Mesenchymal stem cell (in vitro differentiated cells and primary cell): ENCODE measurements at places on chromosomes 2 and 18.
A peak's percentile ranks its signal among the peaks of the same experiment; 100 is the strongest.

DNA sequence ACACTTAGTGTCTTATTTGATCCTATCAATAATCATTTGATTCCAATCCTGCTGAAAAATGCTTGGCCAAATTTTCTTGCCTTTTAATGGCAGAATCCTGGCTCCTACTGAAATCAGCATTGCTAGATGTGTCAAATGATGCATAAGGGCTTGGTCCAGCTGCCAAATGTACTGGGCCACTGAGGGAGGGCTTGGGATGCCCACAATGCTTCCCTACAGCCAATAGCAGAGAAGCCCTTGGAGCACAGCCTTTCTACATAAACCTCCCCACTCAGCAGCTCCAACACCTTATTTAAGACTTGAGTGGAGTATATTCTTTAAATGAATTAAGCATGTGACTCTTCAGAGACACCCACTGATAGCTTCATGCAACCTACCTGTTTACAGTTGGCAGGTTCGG, 3.6 kb downstream of the ALK start:
- peaks cover 41% of the 10 kb centered on the region for H3K27me3 ChIP-seq
- peaks cover 20% of the 10 kb centered on the region for H3K4me1 ChIP-seq
- no peak for DNase-seq
- H3K4me3 ChIP-seq: no peak overlapping the region
- H3K27ac ChIP-seq: no peak overlapping the region

DNA sequence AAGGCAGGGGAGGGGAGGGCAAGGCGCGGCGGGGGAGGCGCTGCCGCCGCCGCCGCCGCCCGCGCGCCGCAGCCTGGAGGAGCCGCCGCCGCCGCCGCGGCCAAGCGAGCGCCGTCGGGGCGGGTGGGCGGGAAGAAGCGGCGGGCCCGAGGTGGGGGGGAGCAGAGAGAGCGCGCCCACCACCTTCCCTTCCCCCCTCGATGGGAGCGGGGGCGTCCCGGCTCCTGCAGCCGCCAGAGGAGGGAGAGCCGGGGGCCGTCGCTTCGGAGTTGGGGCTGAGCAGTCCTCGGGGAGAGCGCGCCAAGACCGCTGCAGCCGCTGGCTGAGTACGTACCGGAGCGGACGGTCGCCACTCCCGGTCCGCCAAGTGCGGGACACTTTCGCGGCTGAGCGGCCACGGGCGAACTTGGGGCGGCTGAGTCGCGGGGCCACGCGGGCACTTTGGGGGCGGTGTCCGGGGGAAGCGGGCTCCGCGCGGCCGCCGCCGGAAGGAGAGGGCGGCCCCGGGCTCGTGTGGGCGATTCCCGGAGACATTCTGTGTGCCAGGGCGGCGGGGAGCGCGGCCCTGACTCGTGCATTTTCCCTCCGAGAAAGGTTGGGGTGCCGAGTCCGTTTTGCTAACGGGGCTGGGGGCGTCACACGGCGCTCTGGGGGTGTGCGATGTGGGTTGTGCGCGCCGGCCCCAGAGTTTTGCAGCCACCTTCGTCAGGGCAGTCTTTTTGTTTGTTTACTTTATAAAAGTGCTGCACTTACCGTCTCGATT, at the start of gene NAB1:
Gene NAB1, plus strand, starts transcription at position 49 of the 763 bp plus-strand sequence. CDS start 10,094 bp downstream, outside the sequence.
- H3K4me3 ChIP-seq: peak within 1 kb of the TSS; percentile 95
- H3K4me1 ChIP-seq: peaks cover 7% of the 10 kb centered on the region
- H3K27me3 ChIP-seq: no peaks in the 10 kb centered on the region

DNA sequence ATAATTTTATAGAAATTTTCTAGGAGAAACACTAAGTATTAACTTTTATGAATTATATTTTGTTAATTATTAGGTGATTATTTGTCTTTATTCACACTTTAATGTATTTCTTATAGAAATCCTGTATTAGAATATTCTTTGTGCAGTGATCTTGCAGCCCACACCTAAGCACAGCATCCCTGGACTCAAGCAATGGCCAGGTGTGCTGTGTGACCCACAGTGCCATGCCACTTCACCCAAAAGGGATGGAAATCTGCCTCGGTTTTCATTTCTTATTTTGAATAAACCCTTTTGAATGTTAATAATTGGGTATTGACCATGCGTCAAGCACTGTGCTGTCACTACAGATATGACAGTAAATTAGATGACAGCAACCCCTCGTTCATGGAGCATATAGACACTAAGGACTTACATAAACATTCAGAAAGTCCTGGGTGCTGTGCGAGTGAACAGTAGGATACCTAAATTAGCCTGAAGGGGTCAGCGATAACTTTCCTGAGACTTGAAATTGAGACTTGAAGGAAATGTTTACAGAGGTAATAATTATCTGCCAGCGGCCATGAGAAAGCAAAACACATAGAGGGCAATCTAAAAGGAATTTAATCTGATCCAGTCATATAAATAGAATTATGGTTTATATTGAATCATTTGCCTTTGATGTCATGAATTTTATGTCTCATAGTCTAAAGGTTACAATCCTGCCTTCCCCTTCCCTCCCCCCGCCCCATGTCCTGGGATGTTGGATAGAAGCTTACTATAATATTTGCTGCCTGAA, 52.7 kb upstream of the CALCRL start:
- no peaks in the 10 kb centered on the region for H3K36me3 ChIP-seq
- peaks cover 1% of the 10 kb centered on the region for H3K4me1 ChIP-seq
- no peak overlapping the region for H3K4me3 ChIP-seq
- H3K27me3 ChIP-seq: no peaks in the 10 kb centered on the region

DNA sequence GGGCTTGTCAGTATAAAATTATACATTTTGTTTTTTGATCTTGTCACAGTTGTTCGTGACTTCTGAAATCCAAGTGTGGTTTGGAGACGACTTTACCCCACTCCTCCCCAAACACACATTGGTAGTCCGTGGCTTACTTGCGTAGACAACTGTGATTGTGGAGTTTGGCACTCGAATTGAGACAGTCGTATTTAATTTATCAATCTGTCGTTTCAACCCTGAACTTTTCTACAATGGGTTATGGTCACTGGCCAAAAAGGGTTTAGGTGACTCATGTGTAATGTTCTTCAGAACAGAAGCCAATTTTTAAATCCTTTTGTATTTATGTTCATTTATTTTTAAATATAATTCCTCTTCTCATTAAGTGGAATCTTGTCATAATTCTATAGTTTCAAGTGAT, 129.9 kb downstream of the SPTBN1 start:
- H3K36me3 ChIP-seq: peaks cover 16% of the 10 kb centered on the region
- no peak overlapping the region for H3K27ac ChIP-seq
- no peaks in the 10 kb centered on the region for H3K27me3 ChIP-seq
- no peak overlapping the region for H3K4me3 ChIP-seq

- no peak overlapping the region for H3K27ac ChIP-seq
- no peak for DNase-seq
- H3K4me1 ChIP-seq: no peaks in the 10 kb centered on the region
- no peak overlapping the region for H3K4me3 ChIP-seq
- H3K36me3 ChIP-seq: no peaks in the 10 kb centered on the region
Observed at GRCh38 chr2:173797586-173798263, 167.4 kb downstream of the SP3 start.

DNA sequence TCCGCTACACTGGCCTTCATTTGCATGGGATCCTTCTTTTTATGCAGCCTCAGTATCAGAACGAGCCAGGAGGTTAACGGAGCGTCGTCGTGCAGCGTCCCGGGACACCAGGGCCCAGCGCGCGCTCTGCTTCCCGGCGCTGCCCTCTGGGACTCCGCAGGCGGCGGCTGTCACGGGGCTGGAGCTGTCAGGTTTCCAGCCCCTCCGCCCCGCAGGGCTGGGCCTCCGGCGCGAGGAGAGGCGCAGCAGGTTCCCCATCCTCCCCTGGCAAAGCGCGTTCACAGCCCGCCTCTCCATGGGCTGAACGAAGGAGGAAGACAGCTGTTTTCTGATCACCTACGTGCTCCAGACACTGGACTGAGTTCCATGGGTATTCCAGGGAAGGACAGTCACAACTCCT, 12.5 kb upstream of the PAX8 start:
- no peak overlapping the region for H3K27ac ChIP-seq
- no peaks in the 10 kb centered on the region for H3K36me3 ChIP-seq
- H3K4me3 ChIP-seq: no peak overlapping the region
- peaks cover 27% of the 10 kb centered on the region for H3K27me3 ChIP-seq
- DNase-seq: no peak

DNA sequence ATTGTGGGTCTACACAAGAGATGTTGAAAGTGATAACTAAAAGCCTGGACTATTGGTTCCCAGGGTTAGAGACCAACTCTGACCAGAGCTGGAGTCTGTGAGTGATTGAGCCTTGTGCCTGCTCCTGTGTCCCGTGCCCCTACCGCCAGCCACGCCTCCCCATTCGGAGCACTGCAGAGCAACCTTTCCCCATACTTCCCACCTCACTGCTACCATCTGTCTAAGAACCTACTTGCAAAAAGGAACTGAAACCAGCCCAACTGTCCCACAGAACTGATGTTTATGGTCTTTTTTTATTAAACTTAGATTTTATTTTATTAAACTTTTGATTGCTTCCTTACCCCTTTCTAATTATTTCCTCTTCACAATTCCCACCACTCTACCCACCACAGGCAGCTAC, 300.3 kb upstream of the MGAT5 start:
- H3K4me3 ChIP-seq: no peak overlapping the region
- no peaks in the 10 kb centered on the region for H3K36me3 ChIP-seq
- no peak for DNase-seq
- H3K4me1 ChIP-seq: no peaks in the 10 kb centered on the region
- H3K27me3 ChIP-seq: peaks cover 9% of the 10 kb centered on the region

GRCh38 chr2:189951791-189952535, 110.6 kb downstream of the MSTN start:
- H3K36me3 ChIP-seq: no peaks in the 10 kb centered on the region
- no peak overlapping the region for H3K27ac ChIP-seq
- no peaks in the 10 kb centered on the region for H3K27me3 ChIP-seq
- no peak for DNase-seq
- no peaks in the 10 kb centered on the region for H3K4me1 ChIP-seq

- H3K27ac ChIP-seq: no peak overlapping the region
- H3K36me3 ChIP-seq: no peaks in the 10 kb centered on the region
- no peak overlapping the region for H3K4me3 ChIP-seq
Observed at GRCh38 chr18:66587430-66587829, 16.5 kb downstream of the CDH19 start.

DNA sequence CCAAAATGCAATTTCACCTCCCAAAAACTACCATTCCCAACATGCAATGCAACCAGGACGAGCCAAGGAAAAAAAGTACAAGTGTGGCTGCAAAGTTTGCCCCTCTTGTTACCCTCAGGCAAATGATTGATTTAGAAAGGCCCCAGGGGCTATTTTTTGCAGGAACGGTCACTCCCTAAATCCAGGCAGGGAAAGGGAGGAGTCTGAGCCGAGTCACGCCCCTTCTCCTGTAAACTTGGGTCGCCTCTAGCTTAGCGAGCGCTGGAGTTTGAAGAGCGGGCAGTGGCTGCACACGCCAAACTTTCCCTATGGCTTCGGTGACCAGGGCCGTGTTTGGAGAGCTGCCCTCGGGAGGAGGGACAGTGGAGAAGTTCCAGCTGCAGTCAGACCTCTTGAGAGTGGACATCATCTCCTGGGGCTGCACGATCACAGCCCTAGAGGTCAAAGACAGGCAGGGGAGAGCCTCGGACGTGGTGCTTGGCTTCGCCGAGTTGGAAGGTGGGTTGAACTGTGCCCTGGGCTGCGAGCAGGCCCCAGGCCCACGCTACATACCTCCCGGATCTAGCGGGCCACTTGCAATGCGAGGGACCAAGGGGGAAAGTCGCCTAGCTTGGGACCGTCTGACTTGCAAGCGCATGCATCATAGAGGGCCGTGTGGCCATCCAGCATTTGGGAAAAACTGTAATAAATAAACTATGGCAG, at the start of gene GALM:
Gene GALM, plus strand, starts transcription at position 261 of the 702 bp plus-strand sequence. Its CDS starts 48 bp downstream, at position 309.
- peak within 1 kb of the TSS; percentile 55 for H3K4me3 ChIP-seq
- no peaks in the 10 kb centered on the region for H3K27me3 ChIP-seq
- H3K36me3 ChIP-seq: no peaks in the 10 kb centered on the region
- H3K4me1 ChIP-seq: peaks cover 3% of the 10 kb centered on the region
- peak within 1 kb of the TSS; percentile 13 for H3K27ac ChIP-seq

DNA sequence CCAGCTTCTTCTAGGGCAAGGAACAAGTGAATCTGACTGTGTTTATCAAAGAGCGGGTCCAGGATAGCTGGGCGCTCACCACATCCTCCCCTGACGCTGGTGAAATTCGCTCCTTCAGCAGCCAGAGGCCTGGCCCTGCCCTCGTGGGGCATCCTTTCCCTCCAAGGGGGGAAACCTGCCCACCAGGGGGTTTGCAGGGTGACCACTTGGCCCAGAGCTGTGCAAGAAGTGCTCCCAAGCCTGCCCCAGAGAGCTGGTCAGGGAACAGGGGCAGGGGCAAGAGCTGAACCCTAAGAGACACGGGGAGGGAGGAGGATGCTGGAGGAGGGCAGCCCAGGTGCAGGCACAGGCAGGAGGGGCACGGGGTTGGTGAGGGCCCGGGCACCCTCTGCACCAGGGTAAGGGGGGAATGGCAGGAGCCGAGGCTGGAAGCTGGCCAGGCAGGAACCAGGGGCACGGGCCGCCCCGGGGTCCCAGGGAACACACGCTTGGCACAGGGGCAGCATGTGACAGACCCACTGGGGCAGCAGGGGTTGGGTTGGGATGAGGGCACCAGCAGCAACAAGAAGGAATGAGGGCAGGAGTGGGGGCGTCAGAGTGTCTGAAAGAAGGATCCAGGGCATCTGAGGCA, 2.8 kb upstream of the GPR55 start:
- H3K4me1 ChIP-seq: no peaks in the 10 kb centered on the region
- H3K4me3 ChIP-seq: no peak overlapping the region
- H3K27ac ChIP-seq: no peak overlapping the region

- no peak overlapping the region for H3K27ac ChIP-seq
- DNase-seq: peak; percentile 17
- no peaks in the 10 kb centered on the region for H3K36me3 ChIP-seq
- peaks cover 1% of the 10 kb centered on the region for H3K4me1 ChIP-seq
Observed at GRCh38 chr2:214591366-214591765, 180.5 kb downstream of the VWC2L start.

GRCh38 chr2:20016346-20016745, 3.9 kb upstream of the MATN3 start:
- no peak overlapping the region for H3K27ac ChIP-seq
- peaks cover 11% of the 10 kb centered on the region for H3K4me1 ChIP-seq
- H3K27me3 ChIP-seq: peaks cover 9% of the 10 kb centered on the region
- no peak for DNase-seq

DNA sequence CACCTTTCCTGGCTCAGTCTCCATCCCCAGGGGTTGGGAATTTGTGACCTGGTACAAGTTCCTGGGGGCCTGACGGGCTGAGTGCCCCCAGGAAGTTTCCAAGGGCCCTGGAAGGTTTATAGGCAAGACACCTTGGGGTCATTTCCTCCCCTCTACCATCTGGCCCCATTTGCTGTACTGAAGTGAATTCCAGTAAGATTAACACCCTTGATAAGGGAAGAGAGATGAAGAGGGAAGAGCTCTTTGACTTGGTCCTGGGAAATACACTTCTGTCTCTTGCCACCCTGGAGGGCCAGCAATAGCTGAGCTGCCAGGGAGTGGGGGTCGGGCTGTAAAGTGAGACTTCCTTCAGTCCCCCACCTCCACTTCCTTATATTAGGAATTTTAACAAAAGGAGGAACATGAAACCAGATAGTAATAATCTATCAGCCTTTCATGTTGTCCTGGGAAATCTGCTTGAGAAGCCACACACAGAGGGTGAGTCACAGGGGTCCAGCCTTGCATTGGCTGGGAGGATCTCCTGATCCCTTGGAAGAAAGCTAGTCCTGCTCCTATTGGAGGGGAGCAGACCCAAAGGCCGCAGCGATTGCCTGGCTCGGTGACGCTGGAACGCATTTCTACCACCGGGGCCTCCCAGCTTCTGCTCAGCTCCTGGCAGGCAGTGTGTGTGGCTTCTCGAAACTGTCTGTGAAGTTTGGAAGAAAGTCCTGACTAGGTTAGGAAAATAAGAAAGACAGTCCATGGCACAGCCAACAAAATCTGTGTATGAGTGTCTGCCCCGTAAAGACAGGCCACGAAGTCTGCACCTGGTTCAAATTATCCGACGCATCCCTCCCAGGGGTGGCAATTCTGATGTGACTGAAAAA, 87.3 kb downstream of the ACAA2 start:
- H3K36me3 ChIP-seq: no peaks in the 10 kb centered on the region
- no peak overlapping the region for H3K4me3 ChIP-seq
- DNase-seq: peak; percentile 100
- peak overlapping the region; percentile 95 for H3K27ac ChIP-seq
